ENCODE measurements at places on chromosomes 7 and 10. TPM values are rescaled to one million over a fixed set of nuclear protein-coding genes. Genes with fewer than 3 reads are reported as not detected.
A peak's percentile ranks its signal among the peaks of the same experiment; 100 is the strongest.

Gene AZGP1
- not detected for polyA plus RNA-seq

Gene ABI1
- 22.1 TPM for polyA plus RNA-seq

DNA sequence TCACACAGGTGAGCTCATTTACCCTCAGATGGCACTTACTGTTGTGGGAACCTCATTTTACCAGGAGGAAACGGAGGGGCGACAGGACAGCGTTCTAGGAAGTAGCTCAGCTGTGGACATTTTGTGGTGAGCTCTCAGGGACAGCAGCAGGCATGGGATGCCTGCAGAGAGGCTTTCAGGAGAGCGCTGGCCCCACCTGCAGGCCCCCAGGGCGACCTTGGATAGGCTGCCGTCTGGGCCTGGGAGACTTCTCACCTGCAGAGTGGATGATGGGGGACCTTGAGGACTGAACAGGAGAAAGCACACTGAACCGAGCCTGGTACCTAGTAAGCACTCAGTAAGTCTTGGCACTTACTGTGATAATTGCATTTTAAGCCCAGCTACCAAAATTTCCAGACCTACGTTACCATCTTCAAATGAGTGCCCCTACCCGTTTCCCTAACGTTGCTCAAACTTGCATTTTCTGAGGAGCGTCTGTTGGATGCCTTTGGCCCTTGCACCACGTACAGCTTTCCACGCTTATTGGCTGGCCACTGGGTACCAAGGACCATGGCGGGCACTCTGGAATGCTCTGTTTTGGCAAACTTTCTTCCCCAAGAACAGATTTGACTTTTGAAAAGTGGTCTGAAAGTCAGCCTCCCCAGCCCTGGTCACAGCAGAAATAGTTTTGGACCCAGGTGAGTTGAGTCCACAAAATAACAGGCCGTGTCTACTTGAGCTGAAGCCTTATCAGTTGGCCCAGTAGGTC lies 223.4 kb downstream of the EBF3 start:
- DNase-seq, result no peak

DNA sequence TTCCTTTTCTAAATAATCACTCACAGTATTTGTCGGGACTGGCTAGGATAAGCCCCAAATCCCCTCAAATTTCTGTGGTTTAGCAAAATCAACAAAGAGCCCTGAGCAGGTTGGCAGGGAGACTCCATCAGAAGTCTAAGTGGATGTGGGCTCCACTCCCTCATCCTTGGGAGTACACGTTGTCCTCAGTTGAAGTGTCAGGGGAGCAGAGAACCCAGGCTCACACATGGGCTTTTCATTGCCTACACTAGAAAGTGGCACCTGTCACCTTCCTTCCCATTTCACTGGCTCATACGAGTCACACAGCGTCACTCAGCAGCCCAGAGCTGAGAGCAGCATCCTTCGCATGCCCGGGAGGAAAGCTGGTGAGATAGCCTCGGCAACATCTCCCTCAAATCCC lies 421.3 kb upstream of the FZD8 start:
- no peak for DNase-seq

GRCh38 chr7:157992511-157993160 lies 595.0 kb downstream of the PTPRN2 start:
- no peak for DNase-seq

GRCh38 chr7:157603716-157604115 lies 266.9 kb downstream of the DNAJB6 start:
- DNase-seq, result no peak

- no peak for DNase-seq
Measured at GRCh38 chr10:88120599-88121333, 257.3 kb downstream of the PTEN start.

DNA sequence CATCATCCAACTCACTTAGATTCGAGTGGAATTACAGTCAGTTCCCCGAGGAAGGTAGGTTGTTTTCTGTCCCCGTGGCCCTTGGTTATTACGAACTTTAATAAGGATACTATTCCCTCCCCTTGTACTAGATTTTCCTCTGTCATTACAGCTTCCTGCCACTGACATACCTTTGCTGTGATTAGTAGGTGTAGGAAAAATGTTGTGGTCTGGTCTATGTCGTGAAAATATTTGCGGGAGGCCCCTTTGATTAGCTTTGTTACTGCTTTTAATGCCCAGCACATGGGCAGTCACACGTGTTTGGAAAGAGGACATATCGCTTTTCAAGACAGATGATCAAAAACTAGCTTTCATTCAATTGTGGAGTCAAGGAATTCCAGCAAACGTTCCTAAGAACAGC lies 92.2 kb downstream of the GATA3 start:
- no peak for DNase-seq

- DNase-seq, result no peak
Measured at GRCh38 chr10:123621492-123621891, 44.7 kb upstream of the GPR26 start.

DNA sequence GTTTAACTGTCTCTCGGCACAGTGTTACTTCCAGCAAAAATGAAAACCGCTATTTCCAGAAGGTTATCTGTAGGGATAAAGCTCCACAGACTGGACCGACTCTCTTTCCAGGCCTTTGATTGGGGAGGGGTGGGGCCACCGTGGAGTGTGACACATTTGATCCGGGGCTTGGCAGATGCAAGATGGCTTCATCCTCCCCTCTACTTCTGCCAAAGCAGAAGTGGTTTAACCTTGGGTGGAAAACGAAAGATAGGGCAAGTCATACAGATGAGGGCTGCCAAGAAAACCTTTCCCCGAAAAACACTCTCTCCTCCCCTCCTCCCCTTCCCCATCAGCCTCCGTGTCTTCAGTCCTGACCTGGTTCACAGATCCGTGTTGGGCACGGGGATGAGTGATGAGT lies 139.7 kb upstream of the SH2B2 start:
- no peak for DNase-seq

DNA sequence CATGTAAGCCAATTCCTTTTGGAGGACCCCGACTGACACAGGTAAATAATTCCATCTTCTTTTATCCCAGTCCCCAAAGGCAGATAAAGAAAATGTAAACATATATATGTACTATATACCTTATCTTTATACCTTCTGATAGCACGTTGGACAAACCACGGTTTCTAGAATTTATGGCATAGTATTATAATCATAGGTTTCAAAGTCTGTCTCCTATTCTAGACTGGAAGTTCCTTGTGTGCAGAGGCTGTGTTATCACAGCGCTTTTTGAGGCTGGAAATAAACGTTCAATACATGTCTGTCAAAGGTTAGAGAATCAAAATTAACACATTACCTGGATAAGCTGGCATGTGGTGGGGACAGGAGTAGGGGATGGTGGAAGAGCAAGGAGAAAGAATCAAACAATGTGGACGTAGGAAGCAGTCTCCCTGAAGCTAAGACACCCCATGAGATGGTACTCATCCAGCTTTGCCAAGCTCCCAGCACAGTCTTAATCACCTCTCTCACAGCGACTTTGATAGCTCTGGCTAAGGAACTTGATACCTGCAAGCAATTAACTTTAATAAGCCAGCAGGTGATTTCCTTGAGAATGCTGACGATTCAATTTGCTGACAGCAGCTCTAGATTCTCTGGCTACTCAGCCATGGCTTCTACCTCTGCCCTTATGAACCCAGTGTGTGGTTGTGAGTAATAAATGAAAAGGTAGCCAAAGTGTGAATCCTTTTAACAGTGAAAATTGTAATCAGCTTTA lies 208.4 kb upstream of the LRRTM3 start:
- no peak for DNase-seq

Gene JCAD
- polyA plus RNA-seq, result not detected

DNA sequence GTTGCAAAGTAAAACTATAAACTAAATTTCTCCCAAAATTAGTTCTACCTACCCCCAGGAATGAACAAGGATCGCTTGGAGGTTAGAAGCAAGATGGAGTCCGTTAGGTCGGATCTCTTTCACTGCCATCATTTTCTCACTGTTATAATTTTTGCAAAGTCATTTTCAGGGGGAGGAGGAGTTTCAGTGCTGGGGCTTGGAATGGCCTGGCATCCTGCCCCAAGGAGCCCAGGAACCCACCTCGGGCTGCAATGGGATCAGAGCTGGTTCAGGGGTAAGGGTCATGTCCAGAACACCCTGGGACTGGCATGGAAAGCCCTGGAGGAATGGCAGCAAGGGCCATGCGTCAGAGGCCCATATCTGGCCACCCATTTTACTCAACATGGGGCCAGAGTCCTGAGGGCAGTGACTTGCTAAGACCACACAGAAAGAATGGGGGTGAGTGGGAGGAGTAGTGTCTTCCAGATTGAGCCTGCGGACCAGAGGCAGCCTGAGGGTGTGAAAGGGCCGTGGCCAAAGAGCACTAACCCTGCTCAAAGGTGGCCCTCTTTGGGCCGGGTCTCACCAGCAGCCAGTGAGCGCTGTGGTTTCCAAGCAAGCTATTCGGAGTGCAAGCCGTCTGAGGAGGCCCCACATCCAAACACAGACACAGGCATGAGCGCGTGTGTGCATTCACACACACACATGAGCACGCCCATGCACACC lies 31.8 kb downstream of the GPRIN2 start:
- DNase-seq, result peak; percentile 45

DNA sequence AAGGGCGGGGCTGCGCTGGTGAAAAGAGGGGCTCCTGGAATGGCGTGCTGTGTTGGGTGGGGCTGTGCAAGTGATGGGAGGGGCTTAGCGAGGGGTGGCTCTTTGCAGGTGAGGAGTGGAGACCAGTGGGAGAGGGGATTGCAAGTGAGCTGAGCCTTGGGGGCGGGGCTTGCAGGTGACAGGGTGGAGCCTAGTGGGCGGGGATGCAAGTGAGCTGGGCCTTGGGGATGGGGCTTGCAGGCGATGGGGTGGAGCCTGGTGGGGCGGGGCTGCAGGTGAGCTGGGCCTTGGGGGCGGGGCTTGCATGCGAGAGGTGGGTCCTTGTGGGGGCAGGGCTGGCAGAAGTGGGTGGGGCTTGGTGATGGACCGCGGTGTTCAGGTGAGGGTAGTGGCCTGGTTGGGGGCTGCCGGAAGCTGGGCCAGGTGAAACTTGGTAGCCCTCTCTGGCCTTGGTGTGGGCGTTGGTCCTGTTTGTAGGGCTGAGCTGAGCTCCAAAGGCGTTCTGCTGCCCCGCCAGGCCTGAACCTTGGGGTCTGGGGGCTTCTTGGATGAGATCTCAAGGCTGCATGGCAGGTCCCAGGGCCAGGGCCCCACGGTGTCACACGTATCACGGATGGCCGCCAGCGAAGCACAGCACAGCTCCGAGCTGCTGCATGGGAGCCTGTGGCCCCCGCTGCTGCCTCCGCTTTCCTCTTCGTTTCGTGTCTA lies 743 bp upstream of the PITRM1 start:
- peak; percentile 94 for DNase-seq

DNA sequence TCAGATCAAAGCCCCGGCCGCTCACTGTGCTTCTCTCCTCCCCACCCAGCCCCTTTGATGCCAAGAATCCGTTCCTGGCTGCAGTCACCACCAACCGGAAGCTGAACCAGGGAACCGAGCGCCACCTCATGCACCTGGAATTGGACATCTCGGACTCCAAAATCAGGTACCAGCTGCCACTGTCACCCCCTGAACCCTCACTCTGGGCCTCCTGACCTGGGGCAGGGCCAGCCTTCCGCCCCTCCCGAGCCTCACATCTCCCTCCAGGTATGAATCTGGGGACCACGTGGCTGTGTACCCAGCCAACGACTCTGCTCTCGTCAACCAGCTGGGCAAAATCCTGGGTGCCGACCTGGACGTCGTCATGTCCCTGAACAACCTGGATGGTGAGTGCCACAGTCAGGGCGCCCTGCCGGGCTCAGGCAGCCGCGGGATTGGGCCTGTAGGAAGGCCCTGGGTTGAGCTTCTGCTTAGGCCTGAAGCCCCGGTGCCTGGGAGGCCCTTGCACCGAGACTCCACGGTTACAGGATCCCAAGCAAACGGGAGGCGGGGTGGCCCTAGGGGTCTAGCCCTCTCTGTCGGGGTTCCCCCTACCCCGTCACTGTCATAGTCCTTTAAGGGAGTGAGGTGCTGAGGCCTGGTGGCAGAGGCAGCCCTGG lies 10.8 kb downstream of the TMEM120A start:
- DNase-seq, result no peak

- DNase-seq, result no peak
Measured at GRCh38 chr7:121537031-121537430, 140.9 kb upstream of the FAM3C start.

Gene GIMAP2
- polyA plus RNA-seq, result 0.37 TPM

DNA sequence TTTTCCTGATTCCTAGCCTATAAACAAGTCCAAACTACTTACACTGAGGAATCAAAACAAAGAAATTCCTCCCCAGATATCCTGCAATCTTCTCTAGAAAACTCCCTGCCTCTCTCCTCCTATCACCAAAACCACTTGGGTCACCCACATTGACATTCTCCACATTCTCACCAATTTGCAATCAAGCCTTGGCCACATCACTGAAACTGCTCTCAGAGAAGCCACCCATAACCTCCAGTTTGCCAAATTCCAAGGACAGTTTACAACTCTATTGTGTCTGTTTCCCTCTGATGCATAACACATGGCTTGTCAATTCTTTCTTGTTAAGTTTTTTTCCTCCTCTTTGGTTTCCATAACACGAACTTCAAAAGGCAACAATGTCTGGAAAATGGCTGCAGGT lies 233.5 kb downstream of the XPNPEP1 start:
- no peak for DNase-seq

GRCh38 chr10:97123765-97124164 lies 62.0 kb downstream of the SLIT1 start:
- no peak for DNase-seq

DNA sequence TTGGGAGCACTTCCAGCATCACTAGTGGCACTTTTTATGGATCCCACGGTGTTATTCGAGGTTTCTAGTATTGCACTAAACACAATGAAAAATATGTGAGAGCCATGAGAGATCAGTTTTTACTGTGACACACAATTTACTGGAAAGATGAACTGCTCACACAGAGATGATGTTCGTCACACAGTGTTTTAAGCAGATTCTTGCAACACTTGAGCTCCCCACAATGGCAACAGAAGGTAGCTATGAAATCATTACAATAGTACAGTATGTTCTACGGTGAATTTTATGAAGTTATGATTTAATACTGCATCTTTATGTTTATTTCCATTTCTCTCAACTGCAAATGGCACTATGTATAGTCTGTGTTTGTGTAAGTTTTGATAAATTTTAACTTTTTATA lies 27.4 kb upstream of the ENTPD1 start:
- DNase-seq, result no peak

Gene HDAC9
- 0.19 TPM for polyA plus RNA-seq

Gene PGAM2
- polyA plus RNA-seq, result not detected

GRCh38 chr7:497346-497745 lies 22.3 kb downstream of the PDGFA start:
- no peak for DNase-seq

DNA sequence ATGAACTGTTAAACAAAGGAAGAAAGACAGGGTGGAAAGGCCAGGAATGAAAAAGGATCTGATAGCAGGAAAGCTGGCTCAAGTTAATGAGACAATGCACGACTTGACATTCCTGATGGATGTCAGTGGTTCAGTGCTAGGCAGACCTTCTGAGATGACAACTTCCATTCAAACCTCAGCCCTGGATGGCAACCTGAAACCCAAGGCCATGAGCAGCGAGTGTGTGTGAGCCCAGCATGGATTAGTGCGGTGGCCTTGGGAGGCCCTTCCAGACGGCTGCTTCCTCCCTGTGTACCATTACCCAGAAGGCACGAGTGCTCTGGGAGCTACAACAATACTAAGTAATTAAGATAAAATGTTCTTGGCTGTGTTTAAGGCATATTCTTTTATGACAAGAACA lies 18.8 kb downstream of the TRIL start:
- no peak for DNase-seq

- DNase-seq, result no peak
Measured at GRCh38 chr10:46310851-46311250, 24.1 kb downstream of the ANTXRL start.

Gene SFTPA1
- not detected for polyA plus RNA-seq

Data from K562 (cell line).